ENCODE measurements at places on chromosomes 2 and 18.

GRCh38 chr18:37270038-37270665 lies 295.4 kb downstream of the CELF4 start:
- DNase-seq, result no peak

DNA sequence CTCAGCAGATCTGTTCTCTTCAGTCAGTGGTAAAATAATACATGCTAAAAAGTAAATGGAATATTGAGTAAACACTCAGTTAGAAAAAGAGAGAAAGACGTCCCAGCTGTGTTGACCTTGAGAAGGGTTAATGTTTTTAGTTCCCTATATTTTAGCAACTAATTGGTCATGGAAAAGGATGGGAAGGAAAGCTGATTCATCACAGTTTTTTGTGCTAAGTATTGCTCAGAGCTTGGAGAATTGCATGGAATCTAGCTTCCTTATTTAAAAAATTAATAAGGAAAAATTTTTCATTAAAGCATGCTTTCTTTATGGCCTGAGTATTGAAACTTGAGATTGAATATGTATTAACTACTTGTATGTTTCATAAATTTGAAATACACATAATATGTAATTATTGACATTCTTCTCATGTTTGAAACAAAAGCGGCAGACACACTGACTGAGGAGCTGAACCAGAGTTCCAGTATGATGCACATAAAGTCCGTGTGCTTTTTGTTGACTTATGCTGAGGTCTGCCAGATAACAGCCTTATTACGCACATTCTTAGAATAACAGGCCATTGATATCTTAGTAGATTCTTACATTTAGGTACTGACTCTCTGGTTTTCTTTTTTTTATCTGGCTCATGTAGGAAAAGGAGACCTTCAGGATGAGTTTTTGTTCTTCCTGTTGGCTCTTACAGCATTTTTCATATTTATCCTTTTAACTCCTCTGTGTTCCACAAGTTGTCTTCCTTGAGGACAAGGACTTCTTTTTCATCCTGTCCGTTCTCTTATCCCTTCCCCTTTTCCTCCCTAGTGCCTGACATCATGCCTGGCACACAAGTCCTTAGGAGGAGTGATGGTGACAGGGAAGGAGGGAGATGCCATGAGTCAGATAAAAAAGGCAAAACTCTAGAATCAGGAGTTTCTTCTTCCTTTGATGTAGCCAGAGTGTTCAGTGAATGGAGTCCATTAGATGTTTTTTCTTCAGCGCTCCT lies 194.1 kb downstream of the PTPRM start:
- DNase-seq, result no peak

GRCh38 chr18:44630118-44630517 lies 50.6 kb upstream of the SETBP1 start:
- no peak for DNase-seq

GRCh38 chr2:207253666-207254345 lies 88.1 kb upstream of the KLF7 start:
- no peak for DNase-seq

DNA sequence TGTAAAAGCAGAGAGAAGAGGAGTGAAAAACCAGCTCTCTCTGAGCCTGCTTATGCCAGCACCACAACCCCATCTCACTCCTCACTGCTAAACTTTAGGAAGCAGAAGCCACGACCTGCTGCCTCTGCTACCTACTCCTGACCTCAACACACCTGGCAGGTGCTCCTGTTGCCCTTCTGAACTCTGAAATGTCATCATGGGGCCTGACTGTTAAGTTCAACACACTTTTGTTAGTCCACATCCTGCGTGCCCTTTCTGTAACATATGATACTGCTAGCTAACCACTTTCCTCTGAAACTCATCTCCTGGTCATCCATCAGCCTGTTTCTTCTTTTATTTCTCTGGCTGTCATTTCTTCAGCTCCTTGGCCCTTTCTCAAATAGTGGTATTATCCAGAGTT lies 118.1 kb downstream of the EPB41L3 start:
- no peak for DNase-seq
